ENCODE measurements at places on chromosomes 7 and 10.
A peak's percentile ranks its signal among the peaks of the same experiment; 100 is the strongest.

GRCh38 chr10:317271-317769 lies 182.1 kb downstream of the ZMYND11 start:
- peak; percentile 10 for DNase-seq

DNA sequence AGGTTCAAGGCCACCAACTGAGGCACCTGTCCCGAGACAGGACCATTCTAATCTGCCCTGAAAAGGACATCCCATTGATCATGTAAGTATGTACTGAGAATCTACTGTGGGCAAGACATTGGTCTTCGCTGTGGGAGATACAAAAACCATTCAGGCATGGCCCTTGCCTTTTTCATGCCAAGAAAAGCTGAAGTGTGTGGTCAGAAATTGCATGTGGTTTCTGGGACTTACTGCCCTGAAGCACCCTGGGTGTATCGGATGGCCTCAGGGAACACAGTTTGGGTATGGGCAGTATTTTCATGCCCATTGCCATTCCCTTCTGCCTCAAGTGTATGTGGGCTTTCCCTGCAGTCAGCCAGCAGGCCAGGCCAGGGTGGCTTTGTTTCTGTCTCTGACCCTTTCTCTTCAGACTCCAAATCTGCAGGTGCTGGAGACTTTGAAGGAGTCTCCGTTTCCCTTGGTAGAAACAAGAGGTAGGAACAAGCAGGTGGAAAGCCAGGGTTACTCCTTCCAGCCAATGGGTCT lies 285.7 kb downstream of the ZEB1 start:
- no peak for DNase-seq

DNA sequence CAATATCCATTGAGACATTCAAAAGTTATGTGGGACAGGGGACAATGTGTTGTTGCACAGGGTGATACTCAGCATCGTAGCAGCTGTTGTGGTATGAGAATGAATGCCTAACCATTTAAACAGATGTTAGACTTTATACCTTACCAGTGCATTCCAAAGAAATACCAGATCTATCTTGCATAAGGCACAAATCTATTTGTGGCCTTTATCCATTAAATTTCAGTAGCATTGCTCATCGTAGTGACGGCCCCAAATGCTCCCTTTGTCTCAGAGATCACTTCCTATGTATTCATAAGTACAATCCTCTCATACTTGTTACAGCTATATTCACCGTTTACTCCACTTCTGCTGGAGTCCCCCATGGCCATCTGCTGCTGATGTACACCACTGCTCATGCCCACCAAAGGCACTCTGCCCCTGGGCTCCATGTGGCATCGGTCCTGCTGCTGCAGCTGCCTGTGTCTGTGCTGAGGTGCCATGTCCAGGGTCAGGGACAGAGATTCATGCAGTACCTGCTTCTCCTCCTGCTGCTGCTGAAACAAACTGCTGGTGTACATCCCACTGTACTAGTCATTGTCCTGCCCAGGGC lies 96.3 kb downstream of the CPED1 start:
- DNase-seq: peak; percentile 94

DNA sequence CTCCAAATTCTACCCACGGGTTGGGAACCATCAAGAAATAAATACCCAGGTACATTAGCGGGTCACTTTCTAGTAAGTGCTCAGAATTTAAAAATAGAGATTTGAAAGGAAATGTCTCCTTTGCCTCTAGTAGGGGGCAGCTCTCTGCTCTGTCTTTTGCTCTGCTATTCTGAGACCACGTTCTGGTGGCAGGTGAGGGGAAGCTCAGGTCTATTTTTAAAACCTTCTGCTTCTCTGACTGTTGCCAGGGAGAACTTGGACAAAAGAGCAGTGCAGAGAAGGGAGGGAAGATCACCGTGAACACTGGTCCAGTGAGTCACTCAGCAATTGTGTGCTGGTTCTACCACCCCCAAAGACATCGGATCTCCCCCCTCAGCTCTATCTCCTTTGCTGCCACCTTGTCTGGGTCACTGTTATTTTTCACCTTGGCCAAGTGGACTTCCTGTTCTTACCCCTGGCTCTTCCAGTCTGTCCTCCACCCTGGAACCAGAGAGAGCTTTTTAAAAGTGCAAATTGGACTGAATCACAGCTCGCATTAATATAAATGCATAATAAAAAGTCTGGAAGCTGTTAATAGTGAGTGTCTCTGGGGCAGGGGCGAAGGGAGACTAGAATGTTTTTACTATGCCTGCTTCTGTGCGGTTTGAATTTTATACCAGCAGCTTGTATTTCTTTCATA lies 72.4 kb upstream of the LOXL4 start:
- peak; percentile 41 for DNase-seq

DNA sequence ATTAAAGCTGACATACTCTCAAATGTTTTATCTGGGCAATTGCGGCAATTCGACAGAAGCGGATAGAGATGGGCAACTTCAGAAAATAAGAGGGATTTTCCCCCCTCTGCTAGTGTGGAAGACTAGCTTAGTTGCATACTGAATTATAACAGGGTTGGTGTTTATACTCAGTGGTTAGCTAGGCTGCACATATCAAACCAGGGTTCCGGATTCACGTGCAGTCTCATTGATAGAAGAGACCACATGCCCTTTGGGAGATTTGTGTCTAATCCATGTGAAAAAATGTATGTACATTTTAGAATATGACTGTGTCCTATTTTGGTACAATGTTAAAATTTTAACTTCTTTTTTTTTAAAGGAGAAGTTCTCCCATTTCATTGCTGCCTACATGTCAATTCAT lies 136.9 kb upstream of the FZD1 start:
- no peak for DNase-seq

GRCh38 chr10:34727595-34728033 lies 87.5 kb downstream of the PARD3 start:
- no peak for DNase-seq

DNA sequence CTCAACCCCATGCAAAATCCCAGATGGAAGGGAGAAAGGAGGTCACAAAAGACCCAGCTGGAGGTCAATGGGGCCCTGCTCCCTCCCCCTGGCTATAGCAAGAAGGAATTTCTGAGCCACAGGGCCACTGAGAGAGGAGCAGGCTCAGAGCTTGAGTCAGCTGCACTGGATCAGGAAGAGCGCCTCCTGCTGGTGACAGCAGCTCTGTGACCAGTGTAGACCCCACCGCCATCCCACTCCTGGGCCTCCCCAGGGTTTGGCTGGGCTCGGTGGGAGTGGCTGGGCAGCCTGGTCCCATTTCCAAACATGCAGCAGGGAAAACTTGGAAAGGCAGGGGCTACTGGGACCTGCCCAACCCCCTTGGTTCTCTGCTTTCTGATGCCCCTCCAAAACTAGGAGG lies 31.5 kb upstream of the PRLHR start:
- DNase-seq: no peak

GRCh38 chr10:29588629-29589421 lies 45.9 kb downstream of the SVIL start:
- peak; percentile 44 for DNase-seq

DNA sequence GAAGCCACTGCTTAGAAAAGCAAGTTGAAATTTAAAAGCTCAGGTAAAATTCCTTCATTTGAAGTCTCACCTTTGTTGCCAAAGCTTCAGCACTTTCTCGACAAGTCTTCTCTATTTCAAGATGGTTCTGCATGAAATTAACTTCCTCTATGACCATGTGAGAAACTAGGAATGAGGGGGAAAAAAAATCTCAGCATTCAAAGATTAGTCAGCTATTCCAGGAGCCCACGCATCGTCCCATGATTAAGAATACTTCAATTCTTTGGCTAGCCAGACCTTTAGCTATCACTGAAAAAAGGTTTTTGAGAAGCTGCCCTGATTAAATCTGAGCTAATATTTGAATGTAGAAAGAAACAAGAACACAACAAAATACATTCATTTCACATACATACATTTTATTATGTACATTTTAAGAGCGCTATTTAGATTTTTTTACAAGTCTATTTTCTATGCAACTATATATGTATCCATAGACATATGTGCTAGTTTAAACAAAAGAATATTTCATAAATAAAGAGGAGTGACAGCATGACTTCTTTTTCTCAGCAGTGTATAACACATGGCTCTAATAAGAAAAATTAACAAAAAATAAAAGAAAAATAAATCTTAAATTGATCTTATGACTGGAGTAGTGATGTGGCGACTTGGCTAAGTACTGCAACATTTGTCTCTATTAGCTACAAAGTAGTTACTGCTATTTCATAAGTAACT lies 44.8 kb downstream of the SHTN1 start:
- DNase-seq: peak; percentile 55

DNA sequence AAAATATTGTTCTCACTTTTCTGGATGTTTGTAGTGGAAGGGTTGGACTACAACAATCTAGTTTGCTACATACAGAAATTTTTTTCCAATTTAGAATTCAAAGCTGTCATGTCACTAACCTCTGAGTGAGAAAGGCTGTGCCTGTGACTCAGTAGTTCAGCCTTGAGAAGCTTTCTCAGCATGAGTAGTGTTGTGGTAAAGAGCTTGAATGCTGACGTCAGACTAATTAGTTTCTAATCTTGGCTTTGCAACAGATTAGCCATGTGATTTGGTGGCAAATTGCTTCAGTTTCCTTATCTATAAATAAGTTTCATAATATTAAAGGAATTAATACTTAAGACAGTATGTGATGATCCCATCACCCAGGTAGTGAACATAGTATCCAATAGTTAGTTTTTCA lies 83.8 kb downstream of the ABCA13 start:
- DNase-seq: peak; percentile 87

GRCh38 chr7:123004931-123005330 lies 9.4 kb upstream of the TAS2R16 start:
- peak; percentile 88 for DNase-seq

GRCh38 chr10:118621304-118621942 lies 26.0 kb upstream of the PRLHR start:
- no peak for DNase-seq

- no peak for DNase-seq
Measured at GRCh38 chr10:110129490-110129889, 77.9 kb upstream of the MXI1 start.

DNA sequence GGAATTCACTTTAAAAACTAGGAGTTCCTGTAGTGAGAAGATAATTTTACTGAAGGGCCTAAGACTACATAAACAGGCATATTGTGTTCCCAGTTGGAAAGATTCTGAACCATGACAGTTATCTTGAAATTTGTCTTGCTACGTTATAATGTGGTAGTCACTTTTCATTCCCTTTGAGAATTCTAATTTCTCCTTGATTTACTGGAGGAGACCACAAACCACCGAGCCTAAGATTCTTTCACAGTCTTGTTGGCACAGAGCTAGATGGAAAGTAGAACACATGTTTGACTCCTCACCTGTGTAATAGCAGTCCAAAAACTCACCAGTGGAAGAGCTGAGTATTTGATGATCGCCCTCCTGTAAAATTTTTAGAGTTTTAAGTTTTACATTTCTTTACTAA lies 4.9 kb downstream of the ARMC10 start:
- DNase-seq: no peak

GRCh38 chr7:55212176-55212575 lies 153.0 kb upstream of the LANCL2 start:
- no peak for DNase-seq

GRCh38 chr7:70669854-70670253 lies 462.1 kb upstream of the GALNT17 start:
- DNase-seq: no peak

GRCh38 chr10:119237722-119238436 lies 30.5 kb downstream of the GRK5 start:
- DNase-seq: no peak

DNA sequence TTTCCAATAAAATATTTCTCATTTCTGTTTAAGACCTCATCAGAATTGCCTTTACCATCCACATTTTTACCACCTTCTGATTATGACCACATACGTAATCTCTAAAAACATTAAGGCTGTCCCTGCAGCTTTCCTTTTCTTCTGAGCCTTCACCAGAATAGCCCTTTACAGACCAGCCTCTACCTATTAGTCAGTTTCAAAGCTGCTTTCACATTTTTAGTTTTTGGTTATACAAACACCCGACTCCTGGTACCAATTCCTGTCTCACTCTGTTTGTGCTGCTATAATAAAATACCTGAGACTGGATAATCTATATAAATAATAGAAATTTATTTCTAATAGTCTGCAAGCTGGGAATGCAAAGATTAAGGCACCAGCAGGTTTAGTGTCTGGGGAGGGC lies 15.4 kb upstream of the GTF2IRD1 start:
- no peak for DNase-seq

GRCh38 chr10:129852829-129853561 lies 111.1 kb downstream of the EBF3 start:
- no peak for DNase-seq

- DNase-seq: no peak
Measured at GRCh38 chr7:39238234-39238869, 260.6 kb downstream of the POU6F2 start.

- DNase-seq: peak; percentile 49
Measured at GRCh38 chr7:135761751-135762488, 13.3 kb upstream of the FAM180A start.

- DNase-seq: peak; percentile 74
Measured at GRCh38 chr7:134327896-134328295, 11.2 kb upstream of the SLC35B4 start.

All from choroid plexus epithelial cell (primary cell).